ENCODE measurements at places on chromosomes 5 and 9.

GRCh38 chr9:34430843-34431437, 27.4 kb downstream of the FAM219A start:
- DNase-seq: peak; percentile 79

DNA sequence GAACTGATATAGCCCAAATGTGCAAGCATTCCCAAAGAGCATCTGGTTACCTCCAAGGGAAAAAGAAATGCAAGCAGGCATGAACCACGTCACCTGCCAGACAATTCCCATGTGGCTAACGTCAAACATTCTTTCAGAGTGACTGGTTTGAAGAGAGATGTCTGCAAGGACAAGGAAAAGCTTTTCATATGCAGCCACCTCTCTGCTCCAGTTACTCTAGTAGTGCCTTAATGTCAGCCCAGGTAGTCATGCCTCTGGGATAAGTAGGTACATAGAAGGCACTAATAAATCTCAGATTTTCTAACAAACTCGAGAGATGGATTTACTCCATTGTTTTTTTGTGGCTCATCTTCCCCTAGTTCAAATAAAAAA, 96.8 kb upstream of the IFNK start:
- DNase-seq: no peak

DNA sequence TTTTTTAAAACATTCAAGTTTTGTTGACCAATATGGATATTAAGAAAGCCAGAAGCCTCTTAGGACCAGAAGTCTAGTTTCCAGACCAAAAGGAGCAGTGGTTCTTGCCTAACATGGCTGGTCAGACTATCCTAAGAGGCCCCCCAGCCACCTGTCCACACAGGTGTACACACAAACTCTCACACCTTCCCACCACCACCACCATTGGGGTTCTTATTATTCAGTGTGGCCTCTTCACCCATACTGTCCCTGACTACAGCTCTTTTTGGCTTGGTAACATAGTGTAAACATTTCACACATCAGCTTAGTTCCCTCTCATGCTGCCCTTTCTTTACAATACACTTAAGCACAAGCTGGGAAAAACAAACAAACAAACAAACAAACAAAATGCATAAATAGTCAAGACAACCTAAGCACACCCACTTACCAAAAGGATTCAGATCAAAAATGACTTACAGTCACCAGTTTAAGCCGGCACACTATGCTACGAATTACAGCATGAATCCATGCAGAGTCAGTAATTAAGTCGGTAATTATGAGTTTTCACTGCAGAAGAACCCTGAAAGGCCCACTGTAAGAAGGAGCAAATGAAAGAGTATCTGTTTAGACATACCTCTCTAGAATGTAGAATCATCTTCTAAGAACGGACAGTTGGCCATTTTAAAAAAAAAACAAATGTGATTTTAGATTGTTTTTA, 9.5 kb downstream of the LHFPL2 start:
- DNase-seq: no peak

GRCh38 chr5:65774346-65774745, 52.3 kb downstream of the NLN start:
- DNase-seq: no peak

GRCh38 chr5:54838843-54839242, 146.6 kb downstream of the ESM1 start:
- DNase-seq: no peak

- DNase-seq: no peak
Measured at GRCh38 chr5:160333721-160334120, 21.4 kb upstream of the CCNJL start.

DNA sequence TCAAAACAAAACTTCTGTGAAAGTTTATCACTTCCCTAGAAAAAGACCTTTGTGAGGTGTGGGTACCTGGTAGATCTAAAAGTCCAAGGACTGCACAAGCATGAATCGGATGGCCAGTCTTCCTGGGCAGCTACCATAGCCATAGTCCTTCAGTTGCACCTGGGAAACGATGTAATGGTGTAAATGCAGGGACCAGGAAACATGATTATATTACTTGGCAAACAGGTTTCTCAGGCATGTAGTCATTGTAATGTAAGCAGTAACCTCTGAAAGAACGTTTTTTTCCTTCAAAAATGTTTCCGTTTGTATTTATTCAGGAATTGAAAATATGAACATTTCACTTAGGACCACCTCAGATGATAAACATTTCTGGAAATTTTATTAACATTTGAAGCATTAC, 433.4 kb downstream of the DTWD2 start:
- no peak for DNase-seq

GRCh38 chr5:40052808-40053207, 626.9 kb upstream of the PTGER4 start:
- DNase-seq: no peak

GRCh38 chr9:36006549-36007315, 30.0 kb upstream of the RECK start:
- DNase-seq: no peak

GRCh38 chr5:134787692-134788091, 29.1 kb downstream of the DDX46 start:
- DNase-seq: no peak

GRCh38 chr5:78594021-78594420, 54.6 kb downstream of the LHFPL2 start:
- DNase-seq: no peak

- no peak for DNase-seq
Measured at GRCh38 chr5:14702238-14702839, 37.8 kb downstream of the OTULIN start.

DNA sequence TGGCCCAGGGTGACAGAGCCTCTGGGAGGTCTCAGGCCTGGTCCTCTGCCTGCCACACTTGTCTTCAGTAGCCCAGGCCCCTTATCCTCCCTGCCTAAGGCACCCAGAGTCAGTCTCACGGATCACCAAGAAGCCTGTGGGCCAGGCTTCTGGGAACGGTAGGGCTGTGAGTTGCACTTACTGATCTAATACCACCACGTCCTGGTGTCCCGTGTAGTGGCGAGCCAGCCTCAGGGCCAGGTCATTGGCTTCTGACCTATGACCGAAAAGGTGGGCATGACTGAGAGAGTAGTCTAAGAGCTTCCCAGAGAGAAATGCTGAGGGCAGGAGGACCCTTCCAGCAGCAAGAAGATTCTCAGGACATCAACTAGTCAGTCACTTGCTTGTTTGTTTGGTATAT, 7.4 kb downstream of the PHYKPL start:
- DNase-seq: no peak

DNA sequence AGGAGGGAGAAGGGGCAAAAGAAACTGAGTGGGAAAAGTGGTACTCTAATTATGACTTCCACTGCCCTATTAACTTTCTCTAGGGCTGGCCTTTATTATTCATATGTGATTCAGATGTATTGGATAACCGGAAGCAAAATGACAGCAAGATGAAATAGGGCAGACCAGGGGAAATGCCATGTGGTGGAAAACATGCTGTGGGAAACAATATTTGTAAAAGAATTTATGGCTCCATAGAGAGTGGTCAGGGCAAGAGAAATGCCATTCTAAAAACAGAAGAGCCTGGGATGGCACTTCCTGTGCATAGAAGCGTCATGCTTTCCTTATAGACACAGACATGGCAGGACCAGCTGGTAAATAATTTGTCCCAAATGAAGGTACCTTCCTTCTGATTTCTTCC, 67.7 kb downstream of the MEGF10 start:
- no peak for DNase-seq

DNA sequence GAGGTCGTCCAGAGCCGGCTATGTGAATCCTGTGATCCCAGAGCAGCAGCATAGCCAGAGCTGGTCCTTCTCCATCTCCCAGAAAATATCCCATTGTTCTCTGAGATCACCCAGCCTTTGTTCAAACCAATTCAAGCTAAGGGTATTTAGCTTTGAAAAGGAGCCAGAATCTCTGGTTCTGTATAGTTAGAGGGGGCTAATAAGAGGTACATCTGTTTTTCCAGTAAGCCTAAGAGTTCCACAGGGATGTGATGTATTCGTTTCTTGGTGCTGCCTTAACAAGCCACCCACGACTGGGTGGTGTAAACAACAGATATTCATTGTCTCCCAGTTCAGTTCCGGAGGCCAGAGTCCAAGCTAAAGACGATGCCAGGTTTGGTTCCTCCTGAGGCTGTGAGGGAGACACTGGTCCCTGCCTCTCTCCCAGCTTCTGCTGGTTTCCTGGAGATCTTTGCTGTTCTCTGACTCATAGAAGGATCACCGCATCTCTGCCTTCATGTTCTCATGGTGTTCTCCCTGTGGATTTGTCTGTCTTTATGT, 344.8 kb downstream of the MTRR start:
- DNase-seq: no peak

DNA sequence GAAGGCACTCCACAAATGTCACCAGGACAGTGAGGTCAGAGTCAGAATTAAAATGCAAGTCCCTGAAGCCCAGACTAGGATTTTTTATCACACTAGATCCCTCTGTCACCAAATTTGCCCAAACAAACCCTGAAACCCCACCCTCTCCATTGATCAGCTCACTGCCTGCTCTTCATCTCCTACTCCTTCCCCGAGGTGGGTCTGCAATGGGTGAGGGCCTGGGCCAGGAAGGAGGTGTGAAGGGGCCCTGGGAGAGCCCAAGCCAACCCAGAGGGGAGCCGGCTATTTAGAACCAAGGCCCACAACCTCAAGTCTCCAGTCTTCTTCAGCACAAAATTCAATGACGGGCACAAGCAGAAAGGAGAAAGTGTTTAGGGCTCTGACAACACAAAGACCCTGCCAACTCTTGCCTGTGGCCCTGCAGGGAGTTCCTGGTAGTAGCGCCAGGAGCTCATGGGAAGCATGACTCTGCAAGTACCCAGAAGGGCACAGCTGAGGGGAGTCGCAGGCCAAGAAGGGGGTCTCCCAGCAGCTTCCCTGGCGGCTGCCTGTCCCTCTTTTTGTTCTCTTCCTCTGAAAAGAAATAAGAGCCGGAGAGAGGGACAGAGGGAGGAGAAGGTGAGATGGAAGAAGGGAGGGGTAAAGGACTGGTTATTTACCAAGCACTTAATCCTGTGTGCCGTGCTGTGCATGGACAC, 5.5 kb downstream of the FOXI1 start:
- no peak for DNase-seq

DNA sequence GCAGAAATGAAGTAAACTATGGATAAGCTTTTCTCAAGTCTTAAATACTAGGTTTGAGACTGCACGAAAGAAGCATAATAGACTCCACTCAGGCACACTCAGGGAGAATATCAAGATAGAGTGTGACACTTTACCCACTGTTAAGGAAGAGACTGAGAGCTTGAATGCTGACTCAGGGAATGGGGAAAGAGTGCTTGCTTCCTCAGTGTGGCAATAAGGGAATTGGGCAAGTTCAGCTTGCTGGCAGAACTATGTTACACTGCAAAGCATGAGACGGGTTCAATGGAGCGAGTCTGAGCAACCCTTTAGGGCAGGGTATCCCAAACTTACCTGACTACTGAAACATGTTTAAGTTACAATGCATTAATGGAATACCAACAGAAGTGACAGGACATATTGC, 237.7 kb upstream of the MEF2C start:
- no peak for DNase-seq

DNA sequence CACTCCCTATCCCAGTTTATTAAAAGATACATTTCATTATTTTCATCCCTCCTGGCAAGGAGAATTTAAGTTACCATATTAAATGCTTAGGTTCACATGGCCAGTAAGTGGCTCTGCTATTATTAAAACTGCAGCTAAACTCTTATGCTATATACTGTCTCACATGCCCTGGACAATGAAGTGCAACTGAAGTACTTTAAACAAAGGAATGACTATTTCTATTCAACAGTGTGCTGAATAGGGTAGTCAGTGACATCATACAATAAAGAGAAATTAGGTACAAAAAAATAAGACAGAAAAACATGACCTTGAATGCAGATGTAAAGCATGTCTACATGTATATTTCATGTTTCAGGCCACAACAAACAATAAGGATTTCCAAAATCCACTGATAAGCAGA, 282.6 kb upstream of the SMC2 start:
- no peak for DNase-seq

- no peak for DNase-seq
Measured at GRCh38 chr9:83665580-83666200, 42.1 kb downstream of the UBQLN1 start.
